OCI-M1 (cell line): ENCODE measurements at places on chromosomes 7 and 10.
A peak's percentile ranks its signal among the peaks of the same experiment; 100 is the strongest.

DNA sequence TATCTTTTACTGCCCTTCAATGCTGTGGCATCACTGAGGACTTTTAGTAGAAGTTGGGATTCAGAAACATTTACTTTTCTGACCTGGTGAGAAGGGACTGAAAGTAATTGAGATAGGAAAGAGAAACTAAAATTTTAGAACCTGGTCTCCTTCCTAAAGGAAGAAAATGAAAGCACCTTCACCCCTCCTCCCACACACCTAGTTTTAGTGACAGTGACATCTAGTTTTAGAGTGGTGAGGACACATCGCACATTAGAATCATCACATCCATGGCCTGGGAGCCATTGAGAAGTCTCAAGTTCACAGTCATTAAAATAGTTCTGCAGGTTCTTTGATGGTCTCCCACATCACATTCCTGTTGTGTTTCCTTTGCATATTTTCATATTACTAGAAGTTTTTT lies 16.1 kb downstream of the TAS2R41 start:
- DNase-seq = peak; percentile 22

DNA sequence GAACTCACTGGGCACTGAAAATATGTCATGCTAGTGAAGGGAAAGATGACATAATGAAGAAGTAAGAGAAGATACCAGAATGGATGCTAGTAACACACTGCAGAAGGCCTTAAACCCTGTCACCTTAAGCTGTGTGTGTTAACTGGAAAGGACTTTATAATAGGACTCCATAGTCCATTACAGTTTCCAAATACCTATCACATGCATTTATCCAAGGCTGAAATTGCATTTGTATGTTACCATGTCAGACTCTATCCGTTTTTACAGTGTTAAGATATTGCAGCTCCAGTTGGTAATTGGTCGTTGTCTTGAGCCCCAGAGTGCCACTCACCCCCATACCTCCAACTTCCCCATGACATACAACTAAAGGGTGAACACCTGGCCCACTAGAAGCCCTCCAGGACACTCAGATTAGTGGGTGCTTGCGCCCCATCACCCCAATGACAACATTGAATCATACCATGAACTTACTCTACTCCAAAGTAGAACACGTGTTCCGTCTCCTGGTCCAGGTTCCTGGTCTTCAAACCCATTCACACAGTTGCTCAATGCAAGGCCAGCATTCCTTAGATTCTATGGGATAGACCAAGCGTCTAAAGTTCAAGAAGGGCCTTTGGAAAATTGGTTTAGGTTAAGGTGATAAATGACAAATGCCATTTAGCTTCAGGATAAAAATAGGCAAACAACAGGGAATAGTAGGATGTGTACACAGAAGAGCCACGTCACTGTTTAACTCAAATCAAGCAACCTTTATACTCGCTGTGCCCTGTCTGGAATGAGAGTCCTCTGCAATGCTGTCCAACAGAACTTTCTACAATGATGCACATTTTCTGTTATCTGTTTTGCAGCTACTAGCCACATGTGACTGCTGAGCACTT lies 2.1 kb upstream of the RAPGEF5 start:
- no peak for DNase-seq

GRCh38 chr7:82036146-82036886 lies 266.5 kb upstream of the HGF start:
- no peak for DNase-seq

DNA sequence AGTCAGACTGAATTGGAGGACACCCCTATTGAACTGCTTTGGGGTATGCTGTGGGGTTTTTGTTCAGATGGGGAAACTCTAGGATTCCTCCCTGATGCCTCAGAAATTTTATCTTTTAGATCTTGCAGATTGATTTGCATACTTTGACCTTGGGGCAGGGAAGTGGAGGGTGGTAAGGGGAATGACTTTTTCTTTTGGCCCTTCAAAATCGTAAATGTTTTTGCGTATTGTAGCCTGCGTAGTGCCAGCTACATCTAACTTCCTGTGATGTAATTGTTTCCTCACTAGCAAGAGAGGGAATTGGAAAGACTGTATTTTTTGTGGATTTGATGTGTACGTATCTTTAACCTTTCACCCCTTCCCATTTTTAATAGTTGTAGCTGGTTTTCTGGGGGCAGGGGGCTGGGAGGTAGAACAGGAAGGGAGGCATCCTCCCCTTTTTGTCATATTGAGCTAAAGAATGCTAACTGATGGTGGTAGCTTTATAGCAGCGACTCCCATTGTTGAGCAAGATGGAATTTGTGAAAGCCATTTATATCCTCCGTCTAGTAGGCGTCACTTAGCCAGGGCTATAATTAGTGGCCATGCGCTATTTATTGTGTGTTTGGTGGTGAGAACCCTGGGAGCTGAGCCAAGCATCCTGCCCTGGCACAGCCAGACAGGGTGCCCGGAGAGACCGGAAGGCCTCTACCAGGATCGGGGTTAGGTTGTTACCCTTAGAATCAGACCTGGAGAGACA lies 11.3 kb downstream of the DUSP5 start:
- no peak for DNase-seq

- DNase-seq = no peak
These were observed 64.4 kb downstream of the FBXL13 start for GRCh38 chr7:103010211-103010610.

GRCh38 chr10:71423250-71423649 lies 26.5 kb downstream of the CDH23 start:
- DNase-seq = no peak

- DNase-seq = no peak
These were observed 9.1 kb downstream of the COL13A1 start for GRCh38 chr10:69810675-69811397.

- DNase-seq = no peak
These were observed 115.2 kb upstream of the RAB18 start for GRCh38 chr10:27388761-27389399.

DNA sequence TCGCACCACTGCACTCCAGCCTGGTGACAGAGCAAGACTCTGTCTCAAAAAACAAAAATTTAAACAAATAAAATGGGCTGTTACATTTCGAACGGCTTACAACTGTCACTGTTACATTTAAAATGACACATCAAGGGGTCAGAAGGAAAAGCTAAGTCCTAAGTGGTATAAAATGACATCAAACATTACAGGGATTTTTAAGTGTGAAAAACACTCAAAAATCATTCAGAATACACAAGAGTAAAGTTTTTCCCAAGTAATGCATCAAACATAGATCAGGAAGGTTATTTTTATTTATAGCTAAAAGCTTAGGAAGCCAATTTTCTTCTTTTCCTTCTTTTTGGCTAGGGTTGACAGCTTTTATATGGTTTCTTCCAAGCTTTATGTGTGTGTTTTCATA lies 39.0 kb downstream of the CCDC3 start:
- DNase-seq = no peak

DNA sequence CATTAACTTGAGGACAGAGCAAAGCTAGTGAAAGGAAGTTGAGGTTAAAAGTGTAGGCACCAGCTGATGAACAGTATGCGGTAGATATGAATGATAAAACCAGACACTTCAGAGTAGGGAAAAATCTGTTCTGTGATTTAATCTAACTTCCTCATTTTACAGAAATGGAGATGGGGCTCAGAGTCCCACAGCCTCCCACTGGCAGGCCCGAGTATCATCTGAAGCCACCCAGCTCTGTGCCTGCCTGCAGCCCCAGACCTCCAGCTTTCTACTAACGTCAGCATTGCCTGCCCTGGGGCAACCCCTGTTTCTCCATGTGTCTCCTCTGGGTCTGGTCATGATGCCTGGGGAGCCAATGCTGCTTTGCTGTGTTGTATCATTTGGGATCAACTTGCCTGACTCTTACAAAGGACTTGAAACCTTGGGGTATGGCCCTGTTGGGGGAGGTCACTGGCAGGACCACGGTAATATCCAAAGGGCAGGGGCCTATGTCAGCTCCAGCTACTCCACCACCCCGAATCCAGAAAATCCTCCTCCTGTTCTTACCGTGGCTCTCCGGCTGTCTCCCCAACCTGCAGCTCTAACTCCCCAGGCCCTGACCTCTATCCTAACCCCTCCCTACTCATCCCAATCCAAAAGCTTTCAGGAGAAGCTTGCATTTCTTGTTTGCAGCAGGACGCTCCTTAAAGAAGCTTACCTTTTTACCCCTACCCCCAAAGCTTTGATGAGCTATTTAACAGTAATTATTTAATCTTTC lies 56.2 kb upstream of the NPY start:
- peak; percentile 64 for DNase-seq

GRCh38 chr10:131859341-131860020 lies 41.3 kb upstream of the PPP2R2D start:
- no peak for DNase-seq

GRCh38 chr10:17643339-17643754 lies 604 bp upstream of the STAM start:
- no peak for DNase-seq

DNA sequence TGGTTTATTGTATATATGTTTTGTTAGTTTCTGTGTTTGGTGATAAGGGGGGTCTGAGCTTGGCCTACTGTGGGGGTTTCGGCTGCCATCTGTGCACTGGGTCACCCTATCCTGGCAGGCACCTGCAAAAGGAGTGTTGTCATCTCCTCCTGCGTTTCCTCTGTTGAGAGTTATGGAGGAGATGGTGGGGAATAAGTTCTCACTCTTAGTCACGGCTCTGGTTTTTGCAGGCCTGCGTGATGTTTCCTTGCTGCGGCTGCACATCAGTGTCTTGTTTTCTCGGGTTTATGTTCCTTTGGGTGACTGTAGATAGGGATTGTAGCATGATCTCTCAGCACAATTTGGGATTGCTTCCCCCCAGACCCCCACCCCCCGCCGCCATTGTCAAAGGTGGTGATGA lies 36.8 kb downstream of the CCM2 start:
- no peak for DNase-seq

DNA sequence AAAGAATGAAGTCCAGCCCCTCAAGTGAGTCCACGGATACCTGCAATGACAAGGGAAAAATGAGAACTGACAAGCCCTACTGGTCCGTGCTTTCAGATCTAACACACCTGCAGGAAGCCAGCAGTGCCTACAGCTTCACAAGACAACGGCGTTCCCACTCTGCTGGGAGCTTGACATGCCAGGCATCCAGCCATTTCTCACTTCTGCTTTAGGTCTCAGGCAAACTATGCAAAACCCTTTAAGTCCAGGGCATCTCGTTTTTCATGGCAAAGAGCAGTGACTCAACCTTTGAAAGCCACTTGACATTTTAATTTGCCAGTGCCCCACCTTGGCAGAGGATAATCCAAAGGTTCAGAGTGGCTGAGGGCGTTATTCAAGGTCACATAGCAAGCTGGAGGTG lies 49.1 kb upstream of the GPAM start:
- DNase-seq = no peak

DNA sequence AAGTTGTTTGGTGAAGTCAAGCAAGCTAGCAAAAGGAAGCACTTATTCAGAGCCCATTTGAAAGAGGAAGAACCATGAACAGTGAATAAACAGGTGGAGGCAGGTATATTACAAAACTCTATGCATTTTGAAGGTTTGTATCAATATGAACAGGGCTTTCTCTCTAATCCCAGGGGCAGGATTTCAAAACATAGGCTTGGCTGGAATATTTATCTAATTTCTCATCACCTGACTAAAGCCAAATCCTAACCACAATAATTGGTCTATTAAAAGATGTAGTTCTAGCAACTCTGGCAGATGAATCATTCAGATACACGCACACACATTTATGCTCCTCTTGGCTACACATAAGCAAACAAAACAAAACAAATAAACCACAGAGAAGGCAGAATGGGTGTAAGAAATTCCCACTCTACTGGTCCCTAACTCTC lies 554.4 kb downstream of the INHBA start:
- DNase-seq = no peak

- DNase-seq = peak; percentile 74
These were observed 9.4 kb downstream of the WBP1L start for GRCh38 chr10:102752934-102753664.

- DNase-seq = no peak
These were observed 52.2 kb downstream of the SND1 start for GRCh38 chr7:127704211-127704610.

GRCh38 chr10:59891349-59891748 lies 15.0 kb downstream of the CCDC6 start:
- DNase-seq = no peak

DNA sequence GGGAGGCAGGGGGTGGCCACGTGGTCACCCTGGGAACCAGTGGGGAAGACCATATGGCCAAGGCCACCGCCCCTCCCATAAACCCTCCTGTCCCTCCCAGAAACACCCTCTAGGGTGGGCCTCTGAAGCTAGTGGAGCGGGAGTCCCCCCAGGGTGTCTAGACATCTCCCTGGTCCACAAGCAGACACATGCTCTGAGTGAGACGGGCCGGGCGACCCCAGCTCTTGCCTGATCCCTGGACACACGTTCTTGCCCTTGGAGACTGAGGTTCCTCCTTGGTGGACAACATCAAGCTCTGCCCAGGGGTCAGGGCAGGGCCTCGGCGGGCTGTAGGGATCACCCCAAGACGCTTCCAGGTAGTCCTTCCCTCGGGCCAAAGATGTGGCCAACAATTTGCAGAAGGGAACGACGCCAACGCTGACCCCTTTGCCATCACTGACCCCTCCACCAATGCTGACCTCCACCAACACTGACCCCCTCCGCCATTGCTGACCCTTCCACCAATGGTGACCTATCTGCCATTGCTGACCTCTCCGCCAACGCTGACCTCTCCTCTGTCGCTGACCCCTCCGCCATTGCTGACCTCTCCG lies 57.1 kb downstream of the FOXL3 start:
- DNase-seq = no peak

GRCh38 chr7:45001138-45001694 lies 1.2 kb downstream of the CCM2 start:
- DNase-seq = peak; percentile 35

DNA sequence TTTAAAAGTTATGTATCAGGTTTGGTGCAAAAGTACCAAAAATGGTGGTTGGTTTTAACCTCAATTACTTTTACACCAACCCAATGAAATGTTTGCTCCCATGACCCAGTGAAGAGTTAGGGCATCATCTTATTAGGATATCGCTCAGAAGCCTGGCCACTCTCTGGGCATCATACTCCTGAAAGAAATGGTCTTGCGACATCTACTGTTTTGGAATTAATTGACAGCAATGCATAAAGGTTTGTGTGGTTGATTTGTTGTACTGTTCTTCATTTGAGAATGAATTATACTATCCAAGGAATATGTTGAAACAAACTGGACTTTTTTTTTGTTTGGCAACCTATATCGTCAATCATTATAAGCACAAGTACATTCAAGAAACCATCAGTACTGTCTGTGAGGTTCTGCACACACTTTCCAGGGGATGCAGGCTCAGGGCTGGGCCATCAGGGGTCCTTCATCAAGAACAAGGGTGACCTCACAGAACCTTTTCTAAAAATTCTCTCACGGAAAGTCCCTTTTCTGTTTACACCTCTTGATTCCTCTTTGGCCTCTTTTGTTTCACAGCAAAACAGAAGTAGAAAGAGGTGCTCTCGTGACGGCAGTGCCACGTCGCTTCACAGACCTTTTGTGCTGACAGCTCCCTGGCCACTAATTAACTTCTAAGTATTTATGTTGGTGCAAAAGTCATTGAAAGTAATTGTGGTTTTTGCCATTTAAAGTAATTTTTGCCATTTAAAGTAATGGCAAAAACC lies 117.2 kb upstream of the KLF6 start:
- DNase-seq = peak; percentile 25

- no peak for DNase-seq
These were observed 409.9 kb upstream of the SHH start for GRCh38 chr7:156222151-156222550.

- no peak for DNase-seq
These were observed 9.6 kb upstream of the KCP start for GRCh38 chr7:128919881-128920799.
